ENCODE measurements at places on chromosomes 5 and 9. TPM values are rescaled to one million over a fixed set of nuclear protein-coding genes. Genes with fewer than 3 reads are reported as not detected.

DNA sequence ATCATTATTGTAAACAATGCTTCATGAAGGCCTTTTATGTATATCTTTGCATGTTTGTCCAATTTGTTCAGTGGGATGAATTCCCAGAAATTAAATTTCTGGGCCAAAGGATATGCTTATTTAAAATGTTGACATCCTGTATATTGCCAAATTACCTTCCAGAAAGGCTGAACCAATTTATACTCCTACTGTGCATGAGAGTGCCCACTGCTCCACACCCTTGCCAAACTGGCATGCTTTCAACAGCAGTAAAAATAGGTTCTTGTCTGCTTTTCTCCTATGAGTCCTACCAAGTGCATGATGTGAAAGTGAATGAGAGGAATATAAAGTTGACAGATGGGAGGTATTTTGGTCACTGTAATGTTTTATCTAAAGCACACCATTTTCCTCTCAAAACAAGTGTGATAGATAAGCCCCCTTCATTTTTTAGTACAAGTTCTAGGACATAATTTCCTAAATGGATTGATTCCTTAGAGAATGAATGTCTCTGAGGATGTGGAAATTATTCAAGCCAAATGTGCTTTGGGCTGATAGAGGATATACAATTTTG is 70.5 kb upstream of the ERBIN start:
- H3K4me1 ChIP-seq = no peaks in the 10 kb centered on the region
- no peak overlapping the region for H3K27ac ChIP-seq
- peaks cover 4% of the 10 kb centered on the region for H3K27me3 ChIP-seq
- no peaks in the 10 kb centered on the region for H3K36me3 ChIP-seq
- DNase-seq = no peak
- H3K4me3 ChIP-seq = no peak overlapping the region

DNA sequence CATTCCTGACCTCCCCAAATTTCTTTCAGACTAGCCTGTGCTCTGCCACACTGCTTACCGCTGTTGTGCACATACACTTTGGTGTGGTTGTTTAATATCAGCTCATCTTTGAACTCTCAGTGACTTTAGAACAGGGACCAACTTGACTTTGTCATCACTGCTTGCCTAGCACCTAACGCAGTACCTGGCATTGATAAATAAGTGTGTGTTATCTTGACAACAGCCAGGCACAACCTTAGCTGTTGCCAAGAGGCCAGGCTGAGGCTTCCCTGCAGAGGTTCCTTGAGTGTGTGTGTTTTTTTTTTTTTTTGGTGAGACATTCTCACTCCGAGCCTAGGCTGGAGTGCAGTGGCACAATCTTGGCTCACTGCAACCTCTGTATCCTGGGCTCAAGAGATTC is 41.0 kb upstream of the SLC28A3 start:
- no peak for DNase-seq
- H3K27ac ChIP-seq = no peak overlapping the region
- peaks cover 6% of the 10 kb centered on the region for H3K27me3 ChIP-seq
- H3K4me3 ChIP-seq = no peak overlapping the region

Gene SLC23A1
- 1.5 TPM for total RNA-seq

GRCh38 chr9:82295181-82295580 is 306.6 kb downstream of the SPATA31D1 start:
- no peaks in the 10 kb centered on the region for H3K36me3 ChIP-seq
- no peaks in the 10 kb centered on the region for H3K27me3 ChIP-seq

GRCh38 chr5:127519527-127519926 is 2.1 kb downstream of the PRRC1 start:
- DNase-seq = no peak
- H3K4me1 ChIP-seq = peaks cover 26% of the 10 kb centered on the region
- peaks cover 30% of the 10 kb centered on the region for H3K36me3 ChIP-seq
- no peak overlapping the region for H3K27ac ChIP-seq
- peak overlapping the region; percentile 44 for H3K4me3 ChIP-seq
- H3K27me3 ChIP-seq = no peaks in the 10 kb centered on the region

Gene SHC3
- total RNA-seq = not detected

Gene ACOT12
- total RNA-seq = not detected

DNA sequence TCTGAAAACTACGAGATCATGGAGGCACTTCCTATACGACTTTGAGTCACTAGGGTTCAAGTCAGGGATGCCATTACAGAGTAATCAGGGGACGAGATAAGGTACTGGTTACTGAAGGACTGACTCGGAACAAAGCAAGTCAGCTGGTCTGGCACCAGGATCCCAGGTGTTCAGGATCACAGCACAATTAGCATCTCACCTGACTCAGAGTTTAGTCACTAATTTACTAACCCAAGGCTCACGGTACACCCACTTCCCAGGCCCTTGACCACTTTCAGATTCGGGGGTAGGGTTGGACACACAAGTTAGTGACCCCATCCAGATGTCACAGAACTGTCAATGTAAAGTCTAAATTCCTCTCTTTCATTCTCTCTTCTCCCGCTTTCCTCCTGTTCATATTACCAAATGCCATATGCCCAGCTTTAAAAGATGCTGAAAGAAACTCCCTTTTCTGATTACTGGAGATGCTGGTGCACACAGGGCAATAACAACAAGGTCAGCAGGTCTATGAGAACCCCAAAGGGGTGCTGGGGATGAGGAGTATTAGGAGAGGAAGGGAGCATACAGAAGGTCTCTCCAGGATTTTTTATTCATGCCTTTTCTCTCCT is 657.8 kb downstream of the TLE1 start:
- DNase-seq = no peak
- H3K4me1 ChIP-seq = no peaks in the 10 kb centered on the region
- no peaks in the 10 kb centered on the region for H3K27me3 ChIP-seq
- no peak overlapping the region for H3K27ac ChIP-seq
- no peaks in the 10 kb centered on the region for H3K36me3 ChIP-seq

Gene PTGER4
- 57.3 TPM for total RNA-seq

- H3K27ac ChIP-seq = no peak overlapping the region
- no peak for DNase-seq
- peaks cover 18% of the 10 kb centered on the region for H3K27me3 ChIP-seq
- no peaks in the 10 kb centered on the region for H3K36me3 ChIP-seq
- peaks cover 5% of the 10 kb centered on the region for H3K4me1 ChIP-seq
- H3K4me3 ChIP-seq = no peak overlapping the region
Measured at GRCh38 chr9:127187231-127187956, 65.0 kb upstream of the ANGPTL2 start.

- peaks cover 1% of the 10 kb centered on the region for H3K36me3 ChIP-seq
- no peak overlapping the region for H3K4me3 ChIP-seq
- H3K27ac ChIP-seq = no peak overlapping the region
- no peaks in the 10 kb centered on the region for H3K4me1 ChIP-seq
Measured at GRCh38 chr9:136854842-136855460, 2.8 kb downstream of the MAMDC4 start.

DNA sequence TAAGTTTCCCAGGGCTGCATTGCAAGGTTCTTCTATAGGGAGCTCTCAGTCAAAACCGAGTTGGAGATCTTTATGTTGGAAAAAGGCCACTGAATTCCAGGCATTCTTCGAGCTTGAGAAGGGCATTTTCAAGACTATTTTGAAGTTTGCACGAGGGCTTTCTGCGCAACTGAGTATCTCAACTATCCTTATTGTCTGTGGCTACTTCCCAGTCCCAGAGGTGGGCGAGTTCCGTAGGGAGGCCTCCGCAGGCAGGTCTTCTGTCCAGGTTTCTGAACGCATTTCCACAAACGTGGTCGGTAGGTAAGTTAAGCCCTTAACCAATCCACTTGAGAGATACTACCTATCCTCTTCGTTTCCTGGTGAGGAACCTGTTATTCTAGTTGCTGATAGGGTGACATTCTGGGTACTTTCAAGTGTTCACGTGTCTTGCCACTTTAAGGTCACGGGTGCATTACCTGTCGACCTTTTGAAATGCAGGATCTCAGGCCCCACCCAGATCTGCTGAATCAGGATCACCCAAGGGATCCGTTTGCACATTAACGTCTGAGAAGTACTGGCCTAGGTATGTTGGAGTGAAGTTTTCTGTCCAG is 51.4 kb upstream of the TJP2 start:
- H3K27me3 ChIP-seq = peaks cover 12% of the 10 kb centered on the region
- no peak for DNase-seq
- H3K36me3 ChIP-seq = no peaks in the 10 kb centered on the region
- H3K4me3 ChIP-seq = peak overlapping the region; percentile 87
- peaks cover 15% of the 10 kb centered on the region for H3K4me1 ChIP-seq

Gene SLCO4C1
- total RNA-seq = 0.22 TPM

DNA sequence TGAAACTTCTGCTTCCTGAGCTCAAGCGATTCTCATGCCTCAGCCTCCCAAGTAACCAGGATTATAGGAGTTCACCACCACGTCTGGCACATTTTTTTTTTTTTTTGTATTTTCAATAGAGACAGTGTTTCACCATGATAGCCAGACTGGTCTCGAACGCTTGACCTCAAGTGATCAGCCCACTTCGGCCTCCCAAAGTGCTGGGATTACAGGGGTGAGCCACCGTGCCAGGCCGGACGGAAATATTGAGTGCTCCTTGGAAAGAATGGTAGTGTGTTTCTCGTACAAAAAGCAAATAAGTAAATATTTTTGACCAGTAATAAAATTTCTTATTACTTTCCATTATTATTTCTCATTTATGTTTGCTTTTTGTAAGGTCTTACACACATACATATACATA is 1307.9 kb upstream of the CDH6 start:
- no peaks in the 10 kb centered on the region for H3K36me3 ChIP-seq
- H3K4me3 ChIP-seq = no peak overlapping the region
- no peak for DNase-seq
- no peak overlapping the region for H3K27ac ChIP-seq
- H3K27me3 ChIP-seq = no peaks in the 10 kb centered on the region

- peaks cover 35% of the 10 kb centered on the region for H3K36me3 ChIP-seq
- no peaks in the 10 kb centered on the region for H3K27me3 ChIP-seq
- no peak overlapping the region for H3K4me3 ChIP-seq
- peaks cover 8% of the 10 kb centered on the region for H3K4me1 ChIP-seq
- H3K27ac ChIP-seq = no peak overlapping the region
Measured at GRCh38 chr9:109086221-109086620, 33.5 kb downstream of the TMEM245 start.

DNA sequence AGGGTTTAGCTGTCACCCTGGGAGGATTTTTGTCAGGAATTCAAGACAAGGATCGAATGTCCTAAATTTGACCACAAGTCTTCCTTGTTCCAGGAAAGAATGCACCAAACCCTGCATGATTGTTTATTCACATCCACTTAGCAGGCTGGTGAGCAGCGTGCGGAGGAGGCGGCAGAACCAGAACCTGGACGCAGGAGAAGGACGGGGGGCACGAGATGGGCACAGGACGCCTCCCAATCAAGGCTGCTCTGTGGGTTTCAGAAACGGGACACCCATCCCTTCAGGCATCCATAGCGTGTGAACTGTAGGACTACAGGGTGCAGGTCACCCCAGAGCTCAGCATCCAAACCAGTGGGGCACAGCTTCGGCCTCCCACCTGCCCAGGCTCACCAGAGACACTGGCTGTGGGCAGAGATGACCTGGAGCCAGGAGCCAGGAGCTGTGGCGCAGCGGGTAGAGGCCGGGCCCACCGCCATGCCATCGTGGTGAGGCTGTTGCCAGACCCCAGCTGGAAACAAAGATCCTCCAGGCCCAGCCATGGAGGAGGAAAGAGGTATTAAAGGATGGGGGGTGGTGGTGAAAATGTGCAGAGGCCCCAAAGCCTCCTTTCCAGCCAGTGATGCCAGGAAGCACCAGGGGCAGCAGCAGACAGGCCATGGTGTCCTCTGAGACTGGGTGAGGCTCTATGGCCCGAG is 32.3 kb upstream of the ADAMTS2 start:
- H3K27ac ChIP-seq = no peak overlapping the region
- no peaks in the 10 kb centered on the region for H3K36me3 ChIP-seq
- H3K4me1 ChIP-seq = no peaks in the 10 kb centered on the region
- H3K27me3 ChIP-seq = no peaks in the 10 kb centered on the region
- DNase-seq = no peak

Gene RGMB
- 0.29 TPM for total RNA-seq

DNA sequence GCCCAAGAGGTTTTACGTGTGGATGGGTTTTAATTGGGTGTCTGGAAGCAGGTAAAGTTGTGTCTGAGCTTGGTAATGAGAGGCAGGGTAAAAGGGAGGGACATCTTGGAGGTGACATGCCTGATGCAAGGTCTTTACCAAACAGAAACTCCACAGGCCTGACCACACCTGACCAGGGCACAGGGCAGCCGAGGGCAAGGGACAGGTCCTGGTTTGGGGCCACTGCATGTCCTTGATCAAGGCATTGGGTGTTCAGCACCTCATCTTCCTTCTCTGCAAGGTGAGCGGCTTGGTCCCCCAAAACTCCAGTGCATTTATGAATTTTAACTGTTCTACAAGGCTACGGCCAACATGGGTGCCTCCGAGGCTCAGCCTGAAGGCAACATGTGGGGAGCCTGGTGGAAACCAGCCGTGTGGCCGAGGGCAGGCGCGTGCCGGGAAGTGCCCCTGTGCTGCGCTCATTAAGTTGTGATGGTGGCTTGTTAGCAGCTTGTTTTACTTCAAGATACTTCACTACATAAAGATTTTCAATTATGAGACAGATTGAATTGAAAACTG is 30.7 kb upstream of the LPCAT1 start:
- DNase-seq = no peak
- peaks cover 2% of the 10 kb centered on the region for H3K27me3 ChIP-seq
- no peak overlapping the region for H3K4me3 ChIP-seq
- H3K4me1 ChIP-seq = no peaks in the 10 kb centered on the region
- no peak overlapping the region for H3K27ac ChIP-seq

Gene SPINK6
- not detected for total RNA-seq

DNA sequence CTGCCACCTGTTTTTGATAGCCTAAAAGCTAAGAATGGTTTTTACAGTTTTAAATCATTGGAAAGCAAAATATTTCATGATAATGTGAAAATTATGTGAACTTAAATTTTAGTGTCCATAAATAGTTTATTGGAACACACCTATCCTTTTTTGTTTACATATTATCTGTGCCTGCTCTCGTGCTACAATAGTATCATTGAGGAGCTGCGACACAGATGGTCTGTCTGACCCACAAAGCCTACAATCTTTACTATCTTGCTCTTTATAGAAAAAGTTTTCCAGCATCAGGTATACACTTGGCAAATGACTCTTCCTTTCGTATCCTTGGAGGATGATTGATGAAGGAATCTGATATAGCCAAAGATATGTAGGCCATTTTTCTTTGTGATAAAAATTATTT is 40.2 kb downstream of the TTC1 start:
- peaks cover 34% of the 10 kb centered on the region for H3K36me3 ChIP-seq
- H3K4me1 ChIP-seq = no peaks in the 10 kb centered on the region
- no peak for DNase-seq
- no peaks in the 10 kb centered on the region for H3K27me3 ChIP-seq
- no peak overlapping the region for H3K4me3 ChIP-seq

- no peaks in the 10 kb centered on the region for H3K36me3 ChIP-seq
- DNase-seq = no peak
- no peaks in the 10 kb centered on the region for H3K27me3 ChIP-seq
Measured at GRCh38 chr5:129204525-129204924, 110.0 kb downstream of the ISOC1 start.

Gene JAKMIP2
- total RNA-seq = 1.1 TPM

Gene CDH9
- total RNA-seq = not detected

DNA sequence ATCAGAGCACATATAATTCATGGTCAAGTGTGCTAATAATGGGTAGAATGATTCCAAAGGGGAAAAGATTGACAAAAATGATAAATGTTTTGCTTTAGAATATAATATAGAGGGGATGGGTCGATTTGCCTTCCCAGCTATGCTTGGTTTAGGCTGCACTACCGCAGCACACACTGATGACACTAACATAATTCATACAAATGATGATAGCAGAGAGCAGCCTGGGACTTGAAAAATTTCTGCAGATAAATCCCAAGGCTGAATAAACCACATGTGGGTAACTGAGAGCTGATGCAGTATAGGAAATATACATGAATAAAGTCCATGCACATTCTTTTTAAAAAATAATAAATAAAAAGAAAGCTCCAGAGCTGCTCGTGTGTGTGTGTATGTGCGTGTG is 54.5 kb downstream of the EFNA5 start:
- H3K36me3 ChIP-seq = no peaks in the 10 kb centered on the region
- no peaks in the 10 kb centered on the region for H3K4me1 ChIP-seq
- H3K27ac ChIP-seq = no peak overlapping the region
- H3K4me3 ChIP-seq = no peak overlapping the region
- no peak for DNase-seq

Measured in activated T-helper 1 cell treated with anti-CD3 and anti-CD28 coated beads, Interleukin-12 subunit alpha, Interleukin-12 subunit beta, Interleukin-2, Interleukin-4 antibody, amounts not matched to agents 30 ng/mL and 10 ng/mL and 1 ng/mL, durations not matched to agents 14 hours and 24 hours and 36 hours (primary cell).